ENCODE measurements at places on chromosomes 7 and 10. TPM values are rescaled to one million over a fixed set of nuclear protein-coding genes. Genes with fewer than 3 reads are reported as not detected.

SH2D4B gene
- not detected for total RNA-seq

ASB15 gene
- total RNA-seq: not detected

BMS1 gene
- 16.7 TPM for total RNA-seq

MGAM2 gene
- not detected for total RNA-seq

INHBA gene
- 2.8 TPM for total RNA-seq

MACROH2A2 gene
- total RNA-seq: 1.1 TPM

HTRA1 gene
- 50.4 TPM for total RNA-seq

NODAL gene
- not detected for total RNA-seq

MBLAC1 gene
- total RNA-seq: 5.0 TPM

AOAH gene
- 0.07 TPM for total RNA-seq

SH3PXD2A gene
- 4.5 TPM for total RNA-seq

CDK14 gene
- 11.4 TPM for total RNA-seq

RGR gene
- total RNA-seq: not detected

TMEM229A gene
- not detected for total RNA-seq

ITIH5 gene
- 0.30 TPM for total RNA-seq

SPDYE5 gene
- not detected for total RNA-seq

AGR2 gene
- total RNA-seq: not detected

C10orf67 gene
- not detected for total RNA-seq

MACC1 gene
- total RNA-seq: not detected

DRGX gene
- total RNA-seq: not detected

GPER1 gene
- total RNA-seq: 0.79 TPM

NEURL1 gene
- total RNA-seq: 0.10 TPM

NPC1L1 gene
- not detected for total RNA-seq

LIPM gene
- not detected for total RNA-seq

CHRM2 gene
- total RNA-seq: under 0.01 TPM

GATA3 gene
- under 0.01 TPM for total RNA-seq

CPA5 gene
- total RNA-seq: not detected
